Activated CD4-positive, alpha-beta T cell treated with anti-CD3 and anti-CD28 coated beads, Interleukin-2, amount 10 ng/mL, durations not matched to agents 7 days and 5 days (primary cell): ENCODE measurements at places on chromosomes 12 and 14.

- H3K27ac ChIP-seq = peak overlapping the region; percentile 31
- H3K4me3 ChIP-seq = peak overlapping the region; percentile 61
- peaks cover 36% of the 10 kb centered on the region for H3K4me1 ChIP-seq
Measured at GRCh38 chr12:50923361-50924130, 28.8 kb upstream of the HIGD1C start.

DNA sequence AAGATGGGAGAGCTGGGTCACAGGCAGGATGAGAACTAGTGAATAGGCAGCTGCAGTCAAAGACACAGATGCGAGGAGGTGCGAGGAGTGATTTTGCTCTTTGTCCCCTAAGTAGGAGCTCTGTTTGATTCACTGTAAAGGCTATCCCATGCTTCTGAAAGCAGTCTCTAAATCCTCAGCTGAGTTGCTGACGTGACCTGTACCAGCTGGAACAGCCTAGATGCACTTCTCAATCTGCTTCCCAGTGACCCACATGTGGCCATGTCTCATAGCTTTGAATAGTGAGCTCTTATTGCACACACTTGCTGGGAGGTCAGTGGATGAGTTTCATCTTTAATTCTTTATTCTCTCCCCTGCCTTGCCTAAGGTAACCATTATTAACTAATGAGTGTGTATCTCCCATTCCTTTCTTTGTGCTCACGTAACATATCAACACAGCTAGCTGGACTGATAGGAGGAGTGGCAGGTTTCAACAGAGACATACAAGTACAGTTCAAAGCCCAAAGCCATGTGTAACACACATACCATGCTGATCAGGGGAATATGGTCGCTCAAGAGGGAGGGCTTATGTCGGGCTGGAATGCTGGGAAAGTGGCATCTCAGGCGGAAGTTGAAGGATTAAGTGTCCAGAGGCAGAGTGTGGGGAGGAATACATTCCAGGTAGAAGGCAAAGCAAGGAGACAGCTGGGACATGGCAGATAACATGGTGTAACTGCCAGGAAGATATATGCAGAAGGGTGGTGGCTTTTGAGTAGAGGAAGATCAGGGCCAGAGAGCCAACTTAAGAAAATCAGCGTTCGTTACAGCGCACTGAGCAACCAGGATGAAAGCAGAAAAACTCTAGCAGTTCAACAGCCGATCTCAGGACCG is 15.4 kb upstream of the YY1 start:
- H3K27me3 ChIP-seq = no peaks in the 10 kb centered on the region
- H3K36me3 ChIP-seq = peaks cover 10% of the 10 kb centered on the region
- peaks cover 16% of the 10 kb centered on the region for H3K4me1 ChIP-seq
- no peak overlapping the region for H3K4me3 ChIP-seq
- peak overlapping the region; percentile 91 for H3K27ac ChIP-seq

DNA sequence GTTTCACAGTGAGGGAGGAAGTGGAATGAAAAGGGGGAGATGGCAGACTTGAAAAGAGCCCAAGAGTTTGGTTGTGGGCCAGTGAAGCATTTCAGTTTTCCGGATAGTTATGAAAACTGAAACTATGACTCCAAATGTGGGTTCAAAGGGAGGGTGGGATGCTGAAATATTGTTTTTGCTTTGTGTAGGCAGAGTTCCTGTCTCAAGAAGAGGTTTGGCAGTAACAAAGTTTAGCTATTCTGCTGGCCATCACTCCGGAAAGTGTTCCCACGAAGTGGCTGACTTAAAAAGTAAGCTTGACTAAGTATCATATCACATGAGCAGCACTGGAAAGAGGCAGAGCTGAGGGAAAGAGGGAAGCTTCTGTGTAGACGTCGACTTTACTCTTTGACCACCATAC is 85.2 kb downstream of the CAND1 start:
- DNase-seq = no peak
- no peak overlapping the region for H3K4me3 ChIP-seq
- H3K27me3 ChIP-seq = no peaks in the 10 kb centered on the region
- H3K36me3 ChIP-seq = no peaks in the 10 kb centered on the region
- peak overlapping the region; percentile 21 for H3K27ac ChIP-seq

GRCh38 chr14:102805941-102806340 is 28.7 kb downstream of the TRAF3 start:
- peak overlapping the region; percentile 89 for H3K27ac ChIP-seq
- H3K4me1 ChIP-seq = peaks cover 68% of the 10 kb centered on the region
- DNase-seq = no peak
- H3K27me3 ChIP-seq = no peaks in the 10 kb centered on the region
- peaks cover 9% of the 10 kb centered on the region for H3K36me3 ChIP-seq

- peak; percentile 47 for DNase-seq
- H3K27ac ChIP-seq = peak overlapping the region; percentile 76
- H3K36me3 ChIP-seq = peaks cover 27% of the 10 kb centered on the region
- no peak overlapping the region for H3K4me3 ChIP-seq
- no peaks in the 10 kb centered on the region for H3K27me3 ChIP-seq
- H3K4me1 ChIP-seq = peaks cover 27% of the 10 kb centered on the region
Measured at GRCh38 chr14:102900631-102901571, 21.6 kb upstream of the AMN start.

DNA sequence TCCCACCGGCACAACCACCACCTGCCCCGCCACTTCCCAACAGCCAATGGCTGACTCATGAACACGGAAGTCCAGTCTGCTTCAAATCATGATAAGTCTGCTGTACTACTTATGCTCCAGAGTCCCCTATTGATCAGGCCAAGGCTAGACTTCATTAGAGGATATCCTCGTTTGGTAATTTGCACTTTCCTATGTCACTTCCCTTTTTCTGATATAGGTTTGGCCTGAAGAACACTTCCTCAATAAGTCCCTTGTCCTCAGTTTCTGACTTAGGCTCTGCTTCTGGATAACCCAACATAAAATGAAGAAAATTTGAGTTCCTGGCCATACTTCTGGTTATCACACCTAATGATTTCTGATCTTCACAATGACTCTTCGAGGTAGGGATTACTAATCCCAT is 45.3 kb downstream of the IFNG-AS1 start:
- no peaks in the 10 kb centered on the region for H3K27me3 ChIP-seq
- peaks cover 3% of the 10 kb centered on the region for H3K36me3 ChIP-seq
- no peak overlapping the region for H3K27ac ChIP-seq
- no peak overlapping the region for H3K4me3 ChIP-seq
- no peak for DNase-seq

GRCh38 chr12:39230086-39230485 is 212.8 kb downstream of the KIF21A start:
- H3K4me3 ChIP-seq = no peak overlapping the region
- DNase-seq = no peak
- H3K27me3 ChIP-seq = no peaks in the 10 kb centered on the region
- H3K4me1 ChIP-seq = no peaks in the 10 kb centered on the region
- H3K27ac ChIP-seq = no peak overlapping the region

DNA sequence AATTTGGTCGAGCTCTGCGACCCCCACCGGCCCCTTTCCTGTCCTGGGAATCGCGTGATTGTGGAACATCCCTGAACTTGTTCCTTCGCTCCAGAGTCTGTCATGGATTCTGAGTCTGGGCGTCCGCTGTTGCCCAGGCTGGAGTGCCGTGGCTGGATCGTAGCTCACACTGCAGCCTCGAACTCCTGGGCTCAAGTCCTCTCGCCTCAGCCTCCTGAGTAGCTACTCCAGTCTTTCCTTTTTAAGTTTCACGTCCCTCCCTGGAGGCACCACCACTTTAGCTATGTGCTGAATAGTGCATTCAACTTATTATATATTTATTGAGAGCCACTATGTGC is 698 bp downstream of the ACOT6 start:
- H3K27ac ChIP-seq = peak overlapping the region; percentile 81
- DNase-seq = no peak
- H3K27me3 ChIP-seq = no peaks in the 10 kb centered on the region

DNA sequence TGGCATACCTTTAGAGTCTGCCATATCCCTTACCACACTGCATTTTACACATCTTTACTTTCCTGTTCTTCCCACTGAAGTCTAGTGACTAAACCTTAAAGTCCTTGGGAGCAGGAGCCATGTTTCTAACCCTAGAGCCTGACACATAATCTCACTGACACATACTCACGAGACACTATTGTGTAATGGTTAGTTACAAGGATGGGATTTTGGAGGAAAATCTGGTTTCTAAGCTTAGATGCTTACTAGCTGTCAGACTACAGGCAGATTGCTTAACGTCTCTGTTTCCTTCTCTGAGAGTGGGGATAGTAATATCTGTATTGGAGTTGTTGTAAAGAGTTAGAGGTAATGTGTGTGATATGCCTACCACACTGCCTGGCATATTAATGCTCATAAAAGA is 6.2 kb upstream of the DYRK4 start:
- no peaks in the 10 kb centered on the region for H3K4me1 ChIP-seq
- no peak overlapping the region for H3K4me3 ChIP-seq
- no peaks in the 10 kb centered on the region for H3K27me3 ChIP-seq
- peaks cover 40% of the 10 kb centered on the region for H3K36me3 ChIP-seq
- H3K27ac ChIP-seq = no peak overlapping the region

- H3K36me3 ChIP-seq = no peaks in the 10 kb centered on the region
- no peaks in the 10 kb centered on the region for H3K4me1 ChIP-seq
- DNase-seq = no peak
- no peak overlapping the region for H3K4me3 ChIP-seq
Measured at GRCh38 chr14:36975834-36976233, 196.6 kb downstream of the SLC25A21 start.

GRCh38 chr12:111826316-111826715 is 15.7 kb upstream of the MAPKAPK5 start:
- no peak for DNase-seq
- H3K4me3 ChIP-seq = no peak overlapping the region
- no peaks in the 10 kb centered on the region for H3K36me3 ChIP-seq
- peaks cover 2% of the 10 kb centered on the region for H3K4me1 ChIP-seq
- no peak overlapping the region for H3K27ac ChIP-seq

GRCh38 chr12:25422241-25422640 is 130.8 kb downstream of the LMNTD1 start:
- H3K4me3 ChIP-seq = no peak overlapping the region
- DNase-seq = no peak
- no peaks in the 10 kb centered on the region for H3K36me3 ChIP-seq

- peaks cover 37% of the 10 kb centered on the region for H3K4me1 ChIP-seq
- H3K4me3 ChIP-seq = no peak overlapping the region
- no peaks in the 10 kb centered on the region for H3K27me3 ChIP-seq
- H3K36me3 ChIP-seq = peaks cover 48% of the 10 kb centered on the region
- H3K27ac ChIP-seq = peak overlapping the region; percentile 46
- DNase-seq = no peak
Measured at GRCh38 chr12:128795530-128796361, 28.0 kb downstream of the SLC15A4 start.

GRCh38 chr14:104888489-104889374 is 23.7 kb downstream of the CEP170B start:
- H3K27ac ChIP-seq = no peak overlapping the region
- no peak overlapping the region for H3K4me3 ChIP-seq
- H3K36me3 ChIP-seq = no peaks in the 10 kb centered on the region
- H3K27me3 ChIP-seq = no peaks in the 10 kb centered on the region
- no peak for DNase-seq

- H3K4me1 ChIP-seq = no peaks in the 10 kb centered on the region
- H3K27ac ChIP-seq = no peak overlapping the region
- no peak for DNase-seq
- no peak overlapping the region for H3K4me3 ChIP-seq
- H3K36me3 ChIP-seq = no peaks in the 10 kb centered on the region
- no peaks in the 10 kb centered on the region for H3K27me3 ChIP-seq
Measured at GRCh38 chr12:109212460-109213115, 96.2 kb downstream of the ACACB start.

DNA sequence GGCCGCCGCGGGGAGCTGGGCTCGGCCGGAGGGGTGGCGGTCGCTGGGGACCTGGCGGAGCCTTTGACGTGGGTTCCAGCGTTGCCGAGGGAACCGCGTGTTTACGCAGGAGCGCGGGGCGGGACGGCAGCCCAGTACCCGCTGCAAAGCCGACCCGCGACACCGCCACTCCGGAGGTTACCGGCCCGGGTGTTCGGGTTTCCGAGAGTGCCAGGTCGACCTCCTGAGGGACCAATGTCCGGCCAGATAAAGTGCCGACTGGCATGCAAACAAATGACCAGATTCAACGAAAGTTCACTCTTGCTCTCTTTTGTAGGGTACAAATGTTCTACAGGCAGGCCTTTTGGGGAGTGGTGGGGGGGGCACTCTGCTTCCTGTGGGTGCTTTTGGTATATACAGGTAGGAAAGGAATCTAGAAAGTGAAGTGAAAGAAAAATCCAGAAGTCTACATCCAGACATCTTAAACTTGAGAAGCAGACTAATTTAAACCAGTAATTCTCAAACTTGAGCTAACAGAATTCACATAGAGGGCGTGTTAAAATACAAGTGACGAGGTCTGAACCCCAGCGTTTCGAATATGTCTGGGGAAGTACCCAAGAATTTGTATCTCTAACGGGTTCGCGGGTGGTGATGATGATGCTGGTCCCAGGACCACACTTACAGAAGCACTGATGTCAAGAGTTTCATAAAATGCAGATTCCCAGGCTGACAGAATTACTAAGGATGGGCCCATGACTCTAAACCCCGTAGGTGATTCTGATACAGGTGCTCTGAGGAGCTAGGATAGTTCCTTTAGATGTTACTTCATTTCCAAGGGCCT is at the start of gene GPR135:
Gene GPR135 (minus strand): TSS at position 65 of the 820 bp plus-strand sequence. CDS start 154 bp downstream, outside the sequence.
- no peak for DNase-seq
- H3K4me1 ChIP-seq = peaks cover 12% of the 10 kb centered on the region
- H3K4me3 ChIP-seq = peak within 1 kb of the TSS; percentile 76
- peak within 1 kb of the TSS; percentile 34 for H3K27ac ChIP-seq

GRCh38 chr14:103659631-103660030 is 30.6 kb downstream of the KLC1 start:
- H3K4me3 ChIP-seq = no peak overlapping the region
- peaks cover 3% of the 10 kb centered on the region for H3K4me1 ChIP-seq
- no peaks in the 10 kb centered on the region for H3K27me3 ChIP-seq
- no peak for DNase-seq
- H3K36me3 ChIP-seq = peaks cover 29% of the 10 kb centered on the region

- no peaks in the 10 kb centered on the region for H3K36me3 ChIP-seq
- H3K27me3 ChIP-seq = peaks cover 7% of the 10 kb centered on the region
- no peak overlapping the region for H3K27ac ChIP-seq
- no peak for DNase-seq
- H3K4me1 ChIP-seq = peaks cover 15% of the 10 kb centered on the region
- H3K4me3 ChIP-seq = no peak overlapping the region
Measured at GRCh38 chr14:80988192-80988591, 32.8 kb downstream of the TSHR start.

GRCh38 chr14:104935955-104936354 is 11.3 kb downstream of the PLD4 start:
- DNase-seq = no peak
- H3K36me3 ChIP-seq = no peaks in the 10 kb centered on the region
- H3K4me3 ChIP-seq = no peak overlapping the region

DNA sequence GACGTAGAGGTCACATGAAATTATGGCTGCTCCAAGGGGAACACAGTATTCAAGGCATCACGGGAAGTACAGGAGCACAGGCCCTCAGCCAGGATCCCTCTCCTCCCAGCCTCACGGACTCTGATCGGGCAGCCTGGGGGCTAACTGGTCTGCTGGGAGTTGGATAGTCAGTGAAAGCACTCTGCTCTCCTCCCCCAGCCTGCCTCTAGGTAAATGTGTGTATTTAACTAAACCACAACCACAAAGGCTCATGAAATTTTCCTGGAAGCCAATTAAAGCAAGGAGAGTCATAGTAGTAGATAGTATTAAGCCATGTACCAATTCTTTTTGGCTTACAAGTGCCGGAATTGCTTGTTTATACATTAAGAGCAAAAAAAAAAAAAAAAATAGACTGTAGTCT is 254.3 kb downstream of the MSRB3 start:
- DNase-seq = no peak
- peaks cover 1% of the 10 kb centered on the region for H3K4me1 ChIP-seq
- no peaks in the 10 kb centered on the region for H3K27me3 ChIP-seq
- no peak overlapping the region for H3K27ac ChIP-seq
